Left renal cortex interstitium (tissue), 4 donors: ENCODE measurements at places on chromosomes 16 and 17. TPM values are rescaled to one million over a fixed set of nuclear protein-coding genes. Genes with fewer than 3 reads are reported as not detected.

- no peak for DNase-seq
Measured at GRCh38 chr16:87125206-87126155, 191.7 kb downstream of the C16orf95 start.

DNA sequence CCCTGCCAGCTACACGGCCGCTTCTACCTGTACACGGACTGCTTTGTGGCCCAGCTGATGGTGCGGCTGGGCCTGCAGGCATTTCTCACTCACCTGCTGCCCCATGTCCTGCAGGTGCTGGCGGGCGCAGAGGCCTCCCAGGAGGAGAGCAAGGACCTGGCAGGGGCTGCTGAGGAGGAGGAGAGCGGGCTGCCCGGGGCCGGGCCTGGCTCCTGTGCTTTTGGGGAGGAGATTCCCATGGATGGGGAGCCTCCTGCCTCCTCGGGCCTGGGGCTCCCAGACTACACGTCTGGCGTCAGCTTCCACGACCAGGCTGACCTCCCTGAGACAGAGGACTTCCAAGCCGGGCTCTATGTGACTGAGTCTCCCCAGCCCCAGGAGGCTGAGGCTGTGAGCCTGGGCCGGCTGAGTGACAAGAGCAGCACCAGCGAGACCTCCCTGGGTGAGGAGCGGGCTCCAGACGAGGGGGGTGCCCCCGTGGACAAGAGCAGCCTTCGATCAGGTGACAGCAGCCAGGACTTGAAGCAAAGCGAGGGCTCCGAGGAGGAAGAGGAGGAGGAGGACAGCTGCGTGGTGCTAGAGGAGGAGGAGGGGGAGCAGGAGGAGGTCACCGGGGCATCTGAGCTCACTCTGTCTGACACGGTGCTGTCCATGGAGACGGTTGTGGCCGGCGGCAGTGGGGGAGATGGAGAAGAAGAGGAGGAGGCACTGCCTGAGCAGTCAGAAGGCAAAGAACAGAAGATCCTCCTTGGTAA lies 3.5 kb downstream of the WDR81 start:
- DNase-seq, result no peak

- DNase-seq, result no peak
Measured at GRCh38 chr17:82752371-82753200, 721 bp downstream of the TBCD start.

The HSPB9 gene
- polyA plus RNA-seq, result 0.33 TPM

The SULT1A1 gene
- 28.6 TPM for polyA plus RNA-seq

The KRTAP2-3 gene
- polyA plus RNA-seq, result not detected

The CLDN7 gene
- 59.9 TPM for polyA plus RNA-seq
